ENCODE measurements at places on chromosomes 1 and 21.

GRCh38 chr1:230113235-230113592 lies 46.2 kb downstream of the GALNT2 start:
- no peaks in the 10 kb centered on the region for H3K27me3 ChIP-seq
- no peak overlapping the region for H3K4me3 ChIP-seq
- peaks cover 19% of the 10 kb centered on the region for H3K36me3 ChIP-seq
- peaks cover 45% of the 10 kb centered on the region for H3K4me1 ChIP-seq
- no peak for DNase-seq

DNA sequence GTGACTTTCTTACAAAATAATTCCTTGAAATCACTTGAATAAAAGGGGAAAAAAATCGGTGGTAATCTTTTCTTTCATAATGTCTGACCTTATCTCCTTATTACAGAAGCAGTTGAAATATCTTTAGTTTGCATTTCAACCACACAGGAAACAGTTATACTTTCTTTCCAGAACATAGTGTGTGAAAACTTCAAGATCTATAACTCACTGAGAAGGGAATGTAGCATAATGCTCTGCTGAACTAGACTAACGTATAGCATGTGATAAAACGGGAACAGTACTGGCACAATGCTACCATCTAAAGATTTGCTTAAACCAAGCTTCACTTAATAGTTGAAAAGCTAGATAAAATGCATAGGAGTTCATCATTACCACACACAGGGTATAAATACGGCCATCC lies 45.0 kb downstream of the VAV3 start:
- H3K4me3 ChIP-seq, result no peak overlapping the region
- no peaks in the 10 kb centered on the region for H3K27me3 ChIP-seq
- no peak for DNase-seq
- H3K27ac ChIP-seq, result peak overlapping the region; percentile 1

DNA sequence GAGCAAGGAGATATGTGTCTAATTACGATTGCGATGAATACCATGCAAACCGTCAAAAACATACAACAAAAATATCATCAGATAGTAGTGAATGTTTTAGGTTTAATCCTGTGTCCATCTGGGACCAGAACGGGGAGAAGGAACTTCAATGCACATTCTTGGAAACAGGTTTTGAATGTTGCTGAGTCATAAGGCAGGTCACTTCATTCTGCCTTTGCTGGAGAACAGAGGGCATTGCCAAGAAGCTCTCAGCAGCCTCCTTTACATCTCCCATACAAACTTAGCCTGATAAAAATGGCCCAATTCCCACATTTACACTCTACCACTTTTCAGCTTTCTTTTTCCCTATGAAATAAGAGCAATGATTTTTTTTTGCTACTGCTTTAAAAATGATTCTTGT lies 78.0 kb upstream of the KCNJ6 start:
- H3K36me3 ChIP-seq, result no peaks in the 10 kb centered on the region
- DNase-seq, result no peak
- H3K4me1 ChIP-seq, result no peaks in the 10 kb centered on the region
- H3K27me3 ChIP-seq, result no peaks in the 10 kb centered on the region
- H3K4me3 ChIP-seq, result no peak overlapping the region

DNA sequence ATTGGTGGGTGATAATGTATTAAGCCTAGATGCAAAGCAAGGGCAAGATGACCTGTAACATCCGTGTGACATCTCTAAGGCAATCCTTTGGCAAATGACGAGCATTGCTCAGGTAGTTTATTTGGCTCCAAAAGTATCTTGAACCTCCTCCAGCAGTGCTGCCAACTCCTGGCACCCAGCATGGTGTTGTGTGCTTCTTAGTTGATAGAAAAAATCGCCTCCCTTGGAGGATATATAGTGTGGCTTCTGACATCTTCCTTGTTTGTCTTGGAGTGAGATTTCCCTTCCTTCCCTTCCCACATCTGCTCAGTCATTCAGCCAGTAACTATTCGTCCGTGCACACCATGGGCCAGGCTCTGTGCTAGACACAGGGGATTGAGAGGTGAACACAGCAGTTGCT lies 121.8 kb downstream of the TOMM20 start:
- H3K36me3 ChIP-seq, result peaks cover 39% of the 10 kb centered on the region
- H3K4me1 ChIP-seq, result peaks cover 75% of the 10 kb centered on the region
- no peak for DNase-seq
- no peaks in the 10 kb centered on the region for H3K27me3 ChIP-seq

DNA sequence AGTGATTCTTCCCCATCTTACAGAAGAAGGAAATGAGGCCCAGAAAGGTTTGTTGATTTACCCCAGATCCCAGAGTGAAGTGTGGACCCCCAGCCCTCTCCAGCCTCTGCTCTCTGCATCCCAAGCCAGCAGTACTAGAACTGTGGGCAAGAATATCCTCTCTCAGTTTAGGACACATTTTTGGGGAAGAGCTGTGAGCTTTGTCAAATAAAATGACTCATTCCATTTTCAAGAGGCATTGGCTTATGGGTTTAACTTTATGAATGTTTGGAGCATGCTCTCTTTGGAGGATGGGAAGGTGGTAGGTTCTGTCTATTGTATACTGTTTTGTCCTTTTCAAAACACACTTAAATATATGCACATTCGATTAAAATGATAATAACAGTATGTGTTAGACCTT lies 70.6 kb upstream of the CNTN2 start:
- DNase-seq, result no peak
- peaks cover 21% of the 10 kb centered on the region for H3K4me1 ChIP-seq
- H3K4me3 ChIP-seq, result no peak overlapping the region
- no peaks in the 10 kb centered on the region for H3K36me3 ChIP-seq
- peaks cover 11% of the 10 kb centered on the region for H3K27me3 ChIP-seq

All from activated CD8-positive, alpha-beta T cell treated with anti-CD3 and anti-CD28 coated beads, Interleukin-2, amount 10 ng/mL, durations not matched to agents 7 days and 5 days (primary cell).